Cardiac septum (tissue), 1 donor: ENCODE measurements at places on chromosomes 7 and 10.

DNA sequence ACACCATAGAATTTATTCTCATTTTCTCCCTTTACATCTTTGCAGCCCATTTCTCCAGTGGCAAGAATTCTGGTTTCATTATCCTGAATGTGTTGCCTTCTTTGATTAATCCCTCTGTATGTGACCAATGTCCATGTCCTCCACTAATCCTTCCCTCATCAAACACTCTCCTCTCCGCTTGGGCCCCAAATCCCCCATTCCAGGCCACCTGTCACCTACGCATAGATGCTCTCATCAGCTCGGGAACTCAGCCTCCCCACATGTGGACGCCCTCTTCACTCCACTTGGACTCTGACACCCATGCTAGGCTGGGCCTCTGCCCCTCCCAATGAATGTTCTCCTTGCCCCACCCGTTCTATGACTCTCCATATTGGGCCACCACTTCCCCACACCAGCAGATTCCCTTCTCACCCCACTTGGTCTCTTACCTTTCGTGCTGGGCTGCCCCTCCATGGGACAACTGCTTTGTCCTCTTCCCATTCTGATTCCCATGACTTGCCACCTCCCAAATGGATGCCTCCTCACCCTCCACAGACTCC lies 18.7 kb upstream of the RBM20 start:
- no peak for DNase-seq

- no peak for DNase-seq
These were observed 40.5 kb downstream of the ANLN start for GRCh38 chr7:36430186-36430585.

GRCh38 chr7:32501522-32501921 lies 6.2 kb downstream of the AVL9 start:
- no peak for DNase-seq

- no peak for DNase-seq
These were observed 2.5 kb upstream of the ETV1 start for GRCh38 chr7:13991791-13992595.

- DNase-seq: no peak
These were observed 13.9 kb upstream of the TECTB start for GRCh38 chr10:112269266-112269665.

- DNase-seq: no peak
These were observed 444.4 kb downstream of the GATA3 start for GRCh38 chr10:8498881-8499280.
